Astrocyte (in vitro differentiated cells and primary cell): ENCODE measurements at places on chromosomes 5 and 9. TPM values are rescaled to one million over a fixed set of nuclear protein-coding genes. Genes with fewer than 3 reads are reported as not detected.

GRCh38 chr5:171850324-171850947 lies 64.8 kb downstream of the SMIM23 start:
- DNase-seq = no peak
- H3K27ac ChIP-seq = no peak overlapping the region
- no peaks in the 10 kb centered on the region for H3K4me1 ChIP-seq
- no peak overlapping the region for H3K4me3 ChIP-seq
- no peaks in the 10 kb centered on the region for H3K36me3 ChIP-seq

GRCh38 chr5:33539212-33539611 lies 98.4 kb downstream of the TARS1 start:
- no peaks in the 10 kb centered on the region for H3K4me1 ChIP-seq
- DNase-seq = no peak
- H3K27me3 ChIP-seq = no peaks in the 10 kb centered on the region
- no peak overlapping the region for H3K4me3 ChIP-seq

DNA sequence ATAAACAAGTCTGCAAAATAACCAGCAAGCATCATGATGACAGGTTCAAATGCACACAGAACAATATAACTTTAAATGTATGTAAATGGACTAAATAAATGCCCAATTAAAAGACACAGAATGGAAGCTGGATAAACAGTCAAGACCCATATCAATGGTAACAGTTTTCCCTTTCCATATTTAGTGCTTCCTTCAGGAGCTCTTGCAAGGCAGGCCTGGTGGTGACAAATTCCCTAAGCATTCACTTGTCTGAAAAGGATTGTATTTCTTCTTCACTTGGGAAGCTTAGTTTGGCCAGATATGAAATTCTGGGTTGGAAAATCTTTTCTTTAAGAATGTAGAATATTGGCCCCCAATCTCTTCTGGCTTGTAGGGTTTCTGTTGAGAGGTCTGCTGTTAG lies 120.2 kb upstream of the RASA1 start:
- H3K4me3 ChIP-seq = no peak overlapping the region
- DNase-seq = peak; percentile 64
- H3K4me1 ChIP-seq = peaks cover 28% of the 10 kb centered on the region

- no peaks in the 10 kb centered on the region for H3K36me3 ChIP-seq
- H3K27me3 ChIP-seq = no peaks in the 10 kb centered on the region
- no peak for DNase-seq
- H3K4me1 ChIP-seq = no peaks in the 10 kb centered on the region
- H3K4me3 ChIP-seq = no peak overlapping the region
Measured at GRCh38 chr5:6181871-6182270, 196.5 kb downstream of the MED10 start.

DNA sequence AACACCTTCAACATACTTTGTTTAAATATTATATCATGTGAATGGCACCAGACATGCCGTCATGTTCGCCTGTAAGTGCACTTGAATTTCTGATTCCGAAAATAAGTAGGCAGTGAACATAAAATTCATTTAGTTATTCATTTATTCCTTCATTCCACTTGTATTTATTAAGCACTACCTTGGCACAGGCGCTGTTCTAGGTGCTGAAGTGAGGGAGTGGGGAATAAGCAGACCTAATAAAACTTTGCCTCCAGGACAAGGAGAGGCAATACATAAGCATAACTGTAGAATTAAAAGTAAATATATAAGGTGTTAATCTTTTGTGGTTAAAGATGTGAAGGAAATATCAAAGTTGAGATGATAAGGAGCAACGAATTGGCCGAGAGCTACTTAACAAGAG lies 297.4 kb downstream of the TENT4A start:
- DNase-seq = no peak
- H3K27me3 ChIP-seq = no peaks in the 10 kb centered on the region
- H3K4me1 ChIP-seq = no peaks in the 10 kb centered on the region

GRCh38 chr9:966870-967269 lies 9.6 kb upstream of the DMRT3 start:
- H3K27ac ChIP-seq = no peak overlapping the region
- no peak overlapping the region for H3K4me3 ChIP-seq
- no peaks in the 10 kb centered on the region for H3K36me3 ChIP-seq
- H3K4me1 ChIP-seq = no peaks in the 10 kb centered on the region

- no peaks in the 10 kb centered on the region for H3K4me1 ChIP-seq
- H3K4me3 ChIP-seq = no peak overlapping the region
- no peaks in the 10 kb centered on the region for H3K36me3 ChIP-seq
- H3K27ac ChIP-seq = no peak overlapping the region
Measured at GRCh38 chr5:122702524-122702875, 72.4 kb upstream of the SNX2 start.

DNA sequence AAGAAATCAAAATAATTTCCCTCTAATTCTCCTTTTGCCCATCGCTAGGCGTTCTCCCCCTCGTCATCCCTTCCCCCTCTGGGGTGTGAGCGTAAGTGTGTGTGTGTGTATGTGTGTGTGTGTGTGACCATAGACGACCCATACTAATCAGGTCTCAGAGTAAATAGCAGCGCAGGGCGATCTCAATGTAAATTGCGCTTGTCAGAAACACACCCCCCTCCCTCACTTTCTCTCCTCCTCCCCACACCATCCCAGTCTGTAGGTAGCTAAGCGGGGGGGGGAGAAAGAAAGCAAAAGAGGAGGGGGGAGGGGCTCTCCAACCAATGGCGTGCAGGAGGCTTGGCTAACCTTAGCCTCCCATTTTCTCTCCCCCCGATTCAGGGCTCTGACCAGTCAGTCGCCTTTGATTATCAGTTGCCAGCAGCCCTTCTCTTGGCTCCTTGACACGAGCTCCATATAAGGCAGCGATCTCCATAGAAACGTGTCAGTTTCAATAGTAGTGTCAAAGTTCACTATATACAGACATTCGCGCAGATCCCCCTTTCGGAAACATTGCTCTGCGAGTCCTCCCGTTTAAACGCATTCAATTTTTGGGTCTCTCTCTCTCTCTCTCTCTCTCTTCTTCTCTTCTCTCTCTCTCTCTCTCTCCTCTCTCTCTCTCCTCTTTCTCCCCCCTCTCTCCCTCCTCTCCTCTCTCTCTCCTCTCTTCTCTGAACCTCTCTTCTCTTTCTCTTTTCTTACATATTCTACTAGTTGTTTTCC lies at the start of gene NR2F1:
Gene NR2F1, plus strand, starts transcription at position 546 of the 762 bp plus-strand sequence. CDS start 1,802 bp downstream, outside the sequence.
- DNase-seq = peak; percentile 100
- peak within 1 kb of the TSS; percentile 79 for H3K4me3 ChIP-seq
- peak within 1 kb of the TSS; percentile 86 for H3K27ac ChIP-seq
- no peaks in the 10 kb centered on the region for H3K36me3 ChIP-seq
- no peaks in the 10 kb centered on the region for H3K27me3 ChIP-seq

DNA sequence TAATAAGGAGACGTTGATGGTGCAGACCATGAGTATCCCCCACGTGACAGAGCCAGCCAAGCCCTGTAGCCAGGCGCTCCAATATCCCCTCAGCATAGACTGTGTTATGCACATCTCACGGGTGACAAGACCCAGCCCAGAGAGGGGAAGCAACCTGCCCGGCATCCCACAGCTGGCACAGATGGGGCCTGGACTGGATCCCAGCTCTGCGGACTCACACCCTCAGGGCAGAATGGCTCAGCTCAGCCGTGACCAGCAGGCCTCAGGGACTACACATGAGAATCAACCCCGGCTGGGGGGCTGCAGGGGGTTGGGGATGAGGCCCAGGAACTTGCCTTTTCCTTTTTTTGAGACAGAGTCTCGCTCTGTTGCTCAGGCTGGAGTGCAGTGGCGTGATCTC lies 11.7 kb downstream of the FIBCD1 start:
- peaks cover 2% of the 10 kb centered on the region for H3K27me3 ChIP-seq
- peaks cover 29% of the 10 kb centered on the region for H3K4me1 ChIP-seq
- H3K36me3 ChIP-seq = no peaks in the 10 kb centered on the region
- DNase-seq = no peak
- H3K4me3 ChIP-seq = no peak overlapping the region
- H3K27ac ChIP-seq = no peak overlapping the region

- H3K27ac ChIP-seq = no peak overlapping the region
- DNase-seq = no peak
- no peaks in the 10 kb centered on the region for H3K27me3 ChIP-seq
- no peaks in the 10 kb centered on the region for H3K36me3 ChIP-seq
Measured at GRCh38 chr9:107219486-107220077, 63.5 kb upstream of the RAD23B start.

DNA sequence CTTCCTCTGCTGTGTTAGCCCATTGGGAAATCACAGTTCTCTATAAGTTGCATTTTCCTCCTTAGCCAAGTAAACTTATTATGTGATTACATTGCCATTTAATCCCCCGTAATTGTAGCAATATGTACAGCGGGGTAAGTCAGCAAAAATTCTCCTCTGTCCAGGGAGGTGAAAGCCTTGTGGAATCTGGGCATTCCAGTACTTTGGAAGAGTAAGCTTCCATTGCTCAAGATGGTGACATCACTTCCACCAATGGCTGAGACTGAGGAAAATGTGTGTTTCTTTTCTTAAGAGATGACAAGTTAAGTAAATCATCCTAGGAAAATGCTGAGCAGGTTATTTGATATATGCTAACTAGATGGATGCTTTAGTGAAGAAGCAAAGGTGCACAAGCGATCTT lies 436.7 kb downstream of the CETN3 start:
- H3K36me3 ChIP-seq = no peaks in the 10 kb centered on the region
- no peaks in the 10 kb centered on the region for H3K27me3 ChIP-seq
- H3K4me1 ChIP-seq = peaks cover 6% of the 10 kb centered on the region

DNA sequence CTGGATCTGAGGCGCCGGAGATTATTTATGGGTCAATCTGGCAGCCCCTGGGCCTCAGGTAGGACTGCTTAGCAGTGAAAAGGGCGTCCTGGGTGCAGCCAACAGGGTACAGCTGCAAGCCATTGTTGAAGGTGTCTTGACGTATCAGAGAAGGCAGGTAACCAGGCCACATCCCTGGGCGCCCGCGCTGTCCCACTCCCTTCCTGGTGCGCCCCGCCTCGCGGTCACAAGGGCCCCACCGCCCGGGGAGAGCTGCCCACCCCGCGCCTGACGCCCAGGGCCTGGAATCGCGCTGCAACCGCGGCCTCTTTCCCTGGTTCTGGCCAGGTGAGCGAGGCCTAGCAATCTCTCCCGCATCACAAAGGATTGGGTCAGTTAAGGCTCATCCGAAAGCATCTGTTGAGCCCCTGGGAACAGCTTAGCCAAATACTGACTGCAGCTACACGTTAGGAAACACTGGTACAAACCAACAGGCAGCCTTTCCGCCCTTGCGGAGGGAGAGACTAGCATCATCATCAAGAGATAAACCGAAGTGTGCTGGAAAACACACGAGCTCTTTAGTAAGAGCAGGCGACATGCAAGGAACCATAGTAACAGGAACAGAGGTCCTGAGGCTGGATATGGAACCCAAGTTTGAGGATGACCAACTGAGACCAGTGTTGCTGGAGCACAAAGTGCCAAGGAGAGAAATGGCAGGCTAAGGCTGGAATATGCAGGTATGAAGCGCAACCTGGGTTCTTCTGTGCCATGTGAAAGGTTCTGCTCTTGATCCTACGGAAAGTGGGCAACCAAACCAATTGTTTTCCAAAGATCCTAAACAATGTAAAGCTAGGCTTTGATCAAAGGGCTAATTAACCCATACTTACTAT lies 3.6 kb downstream of the RPS23 start:
- H3K4me1 ChIP-seq = peaks cover 11% of the 10 kb centered on the region
- no peak for DNase-seq
- H3K27ac ChIP-seq = no peak overlapping the region

DNA sequence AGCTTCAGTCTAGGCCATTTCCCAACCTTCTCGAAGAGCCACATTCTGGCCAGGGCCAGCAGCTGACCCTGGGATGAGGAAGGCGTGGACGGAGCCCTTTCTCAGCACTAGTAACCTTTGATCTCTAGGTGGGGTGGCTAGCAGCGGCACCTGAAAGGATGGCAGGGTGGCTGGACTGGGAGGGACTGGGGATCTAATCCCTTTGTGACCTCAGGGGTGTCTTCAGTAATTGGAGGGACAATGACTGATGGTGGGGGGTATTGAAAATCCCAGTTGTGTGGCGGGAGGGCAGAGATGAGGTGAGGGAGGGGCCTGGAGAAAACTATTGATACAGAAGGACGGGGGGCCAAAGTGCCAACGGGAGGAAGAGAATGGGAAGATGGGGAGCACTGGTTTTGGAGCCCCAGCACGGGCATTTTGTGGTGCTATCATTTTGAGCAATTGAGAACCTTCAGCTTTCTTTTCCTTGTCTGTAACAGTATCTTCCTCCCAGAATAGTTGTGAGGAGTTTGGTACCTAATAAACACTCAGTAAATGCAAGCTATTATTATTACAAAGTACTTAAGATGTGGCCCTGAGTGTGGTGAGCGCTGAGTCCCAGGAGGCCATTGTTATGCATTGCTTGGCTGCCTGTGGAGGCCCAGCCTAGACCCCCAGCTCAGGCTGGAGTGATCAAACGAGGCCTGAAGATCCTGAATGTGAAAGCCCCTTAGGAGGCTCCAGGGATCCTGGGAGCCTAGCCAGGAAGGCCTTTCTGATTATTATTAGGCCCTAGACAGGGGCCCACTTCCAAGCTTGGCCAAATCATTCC lies 37.3 kb upstream of the UBE2D2 start:
- no peak for DNase-seq
- H3K4me1 ChIP-seq = no peaks in the 10 kb centered on the region
- H3K36me3 ChIP-seq = no peaks in the 10 kb centered on the region
- no peak overlapping the region for H3K27ac ChIP-seq

DNA sequence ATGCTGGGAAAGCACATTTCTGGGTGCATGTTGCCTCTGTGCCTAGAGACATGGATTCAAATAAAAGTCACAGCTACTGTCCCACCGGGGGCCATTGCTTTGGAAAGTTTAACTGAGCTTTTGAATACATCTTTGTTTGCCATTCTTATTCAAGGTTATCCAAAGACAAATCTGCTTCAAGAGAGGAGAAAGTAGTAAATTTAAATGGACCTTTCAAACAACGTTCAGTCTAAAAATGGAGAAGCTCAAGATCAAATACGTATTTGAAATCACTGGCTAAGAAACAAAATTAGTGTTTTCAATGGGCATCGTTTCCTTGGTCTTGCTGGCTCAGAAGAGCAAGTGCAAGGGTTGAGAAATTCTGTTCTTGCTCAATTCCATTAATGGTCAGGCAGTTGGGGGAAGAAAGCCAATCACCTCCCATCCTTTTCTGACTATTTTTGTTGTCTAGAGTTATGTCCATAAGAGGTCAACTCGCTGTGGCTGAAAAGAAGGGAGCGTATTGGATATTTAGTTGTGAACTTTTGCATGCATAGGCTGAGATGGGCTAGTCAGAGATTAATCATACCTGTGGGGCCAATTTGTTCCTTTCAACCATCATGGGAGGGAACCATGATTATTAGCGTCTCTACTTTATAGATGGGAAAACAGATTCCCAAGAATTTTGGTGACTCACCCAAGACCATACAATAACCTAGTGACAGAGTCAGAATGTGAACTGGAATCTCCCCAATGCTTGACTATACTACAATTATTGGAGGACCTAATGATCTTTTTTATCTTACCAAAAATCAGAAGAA lies 276.2 kb upstream of the TNC start:
- no peaks in the 10 kb centered on the region for H3K27me3 ChIP-seq
- peaks cover 11% of the 10 kb centered on the region for H3K4me1 ChIP-seq
- H3K36me3 ChIP-seq = no peaks in the 10 kb centered on the region
- no peak overlapping the region for H3K27ac ChIP-seq
- no peak overlapping the region for H3K4me3 ChIP-seq
- DNase-seq = no peak

VCAN gene
- total RNA-seq = 431 and 542 TPM in 2 replicates

PHPT1 gene
- 192 and 215 TPM in 2 replicates for total RNA-seq

PALM2AKAP2 gene
- total RNA-seq = 58.1 and 61.3 TPM in 2 replicates

NDST1 gene
- 293 and 321 TPM in 2 replicates for total RNA-seq

CARTPT gene
- total RNA-seq = not detected in 2 replicates

IL4 gene
- not detected in 2 replicates for total RNA-seq

OR1Q1 gene
- not detected in 2 replicates for total RNA-seq

NR2F1 gene
- 4.3 and 5.1 TPM in 2 replicates for total RNA-seq
